Stimulated activated CD4-positive, alpha-beta T cell treated with anti-CD3 and anti-CD28 coated beads, Interleukin-15, amount 100 ng/mL, for 48 hours (primary cell): ENCODE measurements at places on chromosomes 1 and 21.

- DNase-seq = no peak
These were observed 43.3 kb upstream of the SOD1 start for GRCh38 chr21:31616216-31616615.

DNA sequence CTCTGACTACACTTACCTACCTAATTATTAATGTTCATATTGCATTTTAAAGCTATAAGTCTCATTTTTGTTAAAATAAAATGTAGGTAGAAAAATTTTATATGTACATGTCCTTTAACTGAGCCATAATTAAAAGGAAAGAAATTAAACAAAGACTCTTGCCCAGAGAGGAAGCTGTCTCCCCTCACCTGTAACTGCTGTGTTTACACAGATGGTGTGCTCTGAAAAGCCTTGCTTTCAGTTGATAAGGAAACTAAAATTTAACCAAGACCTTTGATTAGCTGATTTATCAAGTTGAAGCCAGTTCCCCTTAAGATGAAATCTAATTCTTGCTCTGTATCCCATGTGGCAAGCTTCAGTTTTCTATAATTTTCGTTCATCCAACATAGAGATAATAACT, 213.5 kb downstream of the LYPLAL1 start:
- no peak for DNase-seq

DNA sequence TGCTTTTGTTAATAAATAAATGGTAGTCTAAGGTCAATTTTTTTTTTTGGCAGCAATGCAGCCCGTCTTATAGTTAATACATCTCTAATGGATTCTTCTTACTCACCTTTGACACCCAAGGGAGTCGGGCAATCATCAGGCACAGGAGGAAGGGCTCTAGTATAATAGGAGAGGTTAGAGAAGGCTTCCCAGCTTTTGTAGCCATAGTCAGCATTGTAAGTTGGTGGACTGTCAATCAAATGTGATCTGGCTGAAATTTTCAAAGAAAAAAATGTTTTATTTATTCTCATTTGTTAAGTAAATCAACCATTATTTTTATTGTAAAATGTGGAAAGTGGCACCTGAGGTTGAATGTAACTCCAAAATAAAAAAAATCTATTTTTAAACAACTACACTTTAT, 2.1 kb downstream of the PTGS2 start:
- DNase-seq = no peak

DNA sequence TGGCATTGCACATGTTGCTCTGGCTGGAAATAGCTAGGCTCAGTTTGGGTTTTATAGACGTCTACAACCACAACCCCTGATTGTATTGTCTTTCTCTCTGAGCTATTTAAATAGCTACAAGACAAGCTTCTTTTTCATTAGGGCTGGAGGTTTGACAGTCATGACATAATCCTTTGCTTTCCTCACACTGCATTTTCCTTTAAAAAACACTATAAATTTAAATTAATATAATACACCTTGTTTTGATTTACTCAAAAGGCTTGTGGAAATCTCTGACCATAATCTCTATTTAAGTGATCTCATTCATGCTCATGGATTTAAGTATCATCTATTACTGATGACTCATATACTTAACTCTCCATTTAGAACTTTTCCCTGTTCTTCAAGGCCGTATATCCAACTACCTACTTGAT, 50.4 kb upstream of the PTGFR start:
- no peak for DNase-seq

DNA sequence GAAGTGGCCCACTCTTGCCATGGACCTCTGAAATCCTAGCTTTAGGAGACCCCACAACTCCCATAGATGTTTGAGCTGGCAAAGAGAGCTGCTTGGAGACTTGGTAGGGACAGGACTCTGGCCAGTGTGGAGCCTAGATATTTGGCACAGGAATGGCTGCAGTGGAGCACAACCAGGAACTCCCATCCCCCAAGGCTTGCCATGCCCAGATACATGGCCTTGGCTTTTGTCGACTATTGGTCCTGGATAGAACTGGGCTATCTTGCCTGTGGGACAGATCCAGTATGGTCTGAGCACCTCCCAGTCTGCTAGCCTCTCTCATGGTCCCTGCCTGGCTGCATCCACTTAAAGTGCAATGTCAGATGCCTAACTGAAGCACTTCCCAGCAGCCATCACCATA, 7.8 kb upstream of the GBP2 start:
- no peak for DNase-seq

- DNase-seq = no peak
These were observed 9.5 kb downstream of the XCL1 start for GRCh38 chr1:168585937-168586336.
